CD4-positive, alpha-beta T cell (primary cell): ENCODE measurements at places on chromosomes 13 and 19.

DNA sequence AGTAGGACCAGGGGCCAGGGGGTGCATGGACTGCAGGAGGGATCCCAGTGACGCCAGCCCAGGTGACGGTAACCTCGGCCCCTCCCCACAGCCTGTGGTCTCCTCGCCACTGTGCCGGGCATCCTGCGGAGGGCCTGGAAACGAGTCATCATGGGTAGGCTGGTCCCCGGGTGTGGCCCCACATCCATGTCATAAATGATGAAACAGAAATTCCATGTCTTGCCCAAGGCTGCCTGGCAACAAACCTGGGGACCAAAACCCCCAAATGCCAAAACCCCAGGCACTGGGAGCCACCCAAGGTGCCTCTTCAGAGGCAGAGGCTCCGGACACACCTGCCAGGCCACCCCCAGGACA is 20.9 kb downstream of the MAP2K2 start:
- peak; percentile 13 for DNase-seq

DNA sequence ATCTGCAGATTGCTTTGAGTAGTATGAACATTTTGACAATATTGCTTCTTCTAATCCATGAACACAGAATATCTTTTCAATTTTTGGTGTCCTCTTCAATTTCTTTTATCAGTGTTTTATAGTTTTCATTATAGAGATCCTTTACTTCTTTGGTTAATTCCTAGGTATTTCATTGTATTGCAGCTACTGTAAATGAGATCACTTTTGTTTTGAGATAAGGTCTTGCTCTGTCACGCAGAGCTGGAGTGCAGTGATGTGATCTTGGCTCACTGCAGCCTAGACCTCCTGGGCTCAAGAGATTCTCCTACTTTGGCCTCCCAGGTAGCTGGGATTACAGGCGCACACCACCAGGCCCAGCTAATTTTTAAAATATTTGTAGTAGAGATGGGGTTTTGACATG is 9.8 kb downstream of the CYP2A7 start:
- no peak for DNase-seq

- no peak for DNase-seq
Measured at GRCh38 chr19:2110822-2111221, 14.1 kb downstream of the IZUMO4 start.

GRCh38 chr19:50290011-50290410 is 39.2 kb downstream of the KCNC3 start:
- DNase-seq: no peak

GRCh38 chr13:31717583-31717982 is 21.7 kb upstream of the RXFP2 start:
- DNase-seq: no peak

- no peak for DNase-seq
Measured at GRCh38 chr13:113502686-113503085, 12.2 kb upstream of the DCUN1D2 start.

DNA sequence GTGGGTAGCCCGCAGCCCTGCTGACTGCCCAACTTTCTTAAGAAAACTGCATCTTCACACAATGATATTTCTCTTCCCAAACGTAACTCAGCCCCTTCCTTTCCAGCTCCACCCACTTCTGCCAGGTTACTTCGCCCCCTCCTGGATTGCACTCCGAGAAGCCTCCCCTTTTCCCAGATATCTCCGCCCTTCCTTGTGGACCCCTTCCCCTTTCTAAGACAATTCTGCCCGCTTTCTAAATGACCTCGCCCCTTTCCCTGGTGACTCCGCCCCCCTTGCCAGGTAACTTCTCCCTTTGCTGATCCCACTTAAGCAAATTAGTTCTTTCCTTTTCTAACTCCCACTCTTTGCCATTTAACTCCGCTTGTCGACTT is 2.6 kb downstream of the VSIG10L start:
- no peak for DNase-seq

DNA sequence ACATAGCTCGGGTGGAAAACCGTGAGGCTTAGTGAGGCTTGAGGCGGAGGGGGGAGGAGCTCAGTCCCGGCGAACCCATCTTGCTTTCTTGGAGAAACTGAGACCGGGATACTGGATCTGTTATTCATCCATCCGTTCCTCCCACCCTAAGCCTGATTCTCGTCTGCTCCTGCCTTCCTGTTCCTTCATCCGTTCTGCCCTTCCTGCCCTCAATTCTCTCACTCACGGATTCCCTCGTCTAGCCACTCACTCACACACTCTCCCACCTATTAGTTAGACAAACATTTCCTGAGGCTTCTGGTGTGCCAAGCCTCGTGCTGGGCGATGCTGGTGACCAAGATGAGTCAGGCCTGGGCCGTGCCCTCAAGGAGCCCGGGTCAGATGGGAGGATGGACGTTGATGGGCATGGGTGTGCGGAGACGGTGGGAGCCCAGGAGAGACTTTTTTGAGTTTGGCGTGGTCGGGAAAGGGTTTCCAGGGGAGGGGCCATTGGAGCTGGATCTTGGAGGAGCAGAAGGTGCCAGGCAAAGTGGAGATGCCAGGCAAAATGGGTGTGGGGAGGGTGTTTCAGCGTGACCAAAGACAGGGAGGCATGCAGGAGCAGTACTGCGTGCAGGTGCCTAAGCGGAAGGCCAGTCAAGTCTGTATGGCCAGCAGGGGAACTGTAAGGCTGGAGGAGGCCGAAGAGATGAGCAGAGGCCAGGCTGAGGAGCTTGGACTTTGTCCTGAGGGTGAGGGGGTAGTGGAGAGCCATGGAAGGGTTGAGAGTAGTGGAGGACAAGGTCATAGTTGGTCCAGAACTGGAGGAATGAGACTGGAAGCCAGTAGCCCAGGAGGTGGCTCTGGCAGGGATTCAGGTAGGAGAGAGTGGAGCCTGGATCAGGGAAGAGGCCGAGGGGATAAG is 7.4 kb upstream of the CNFN start:
- no peak for DNase-seq

DNA sequence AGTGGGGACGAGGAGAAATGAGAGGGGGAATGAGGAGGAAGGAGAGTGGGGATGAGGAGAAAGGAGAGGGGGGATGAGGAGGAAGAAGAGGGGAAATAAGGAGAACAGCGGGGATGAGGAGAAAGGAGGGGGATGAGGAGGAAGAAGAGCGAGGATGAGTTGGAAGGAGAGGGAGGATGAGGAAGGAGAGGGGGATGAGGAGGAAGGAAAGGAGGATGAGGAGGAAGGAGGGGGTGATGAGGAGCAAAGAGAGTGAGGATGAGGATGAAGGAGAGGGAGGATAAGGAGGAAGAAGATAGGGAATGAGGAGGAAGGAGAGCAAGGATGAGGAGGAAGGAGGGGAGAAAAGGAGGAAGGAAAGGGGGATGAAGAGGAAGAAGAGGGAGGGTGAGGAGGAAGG is 14.0 kb upstream of the VSTM2B start:
- no peak for DNase-seq

GRCh38 chr19:39858541-39858940 is 12.4 kb upstream of the FBL start:
- peak; percentile 91 for DNase-seq

DNA sequence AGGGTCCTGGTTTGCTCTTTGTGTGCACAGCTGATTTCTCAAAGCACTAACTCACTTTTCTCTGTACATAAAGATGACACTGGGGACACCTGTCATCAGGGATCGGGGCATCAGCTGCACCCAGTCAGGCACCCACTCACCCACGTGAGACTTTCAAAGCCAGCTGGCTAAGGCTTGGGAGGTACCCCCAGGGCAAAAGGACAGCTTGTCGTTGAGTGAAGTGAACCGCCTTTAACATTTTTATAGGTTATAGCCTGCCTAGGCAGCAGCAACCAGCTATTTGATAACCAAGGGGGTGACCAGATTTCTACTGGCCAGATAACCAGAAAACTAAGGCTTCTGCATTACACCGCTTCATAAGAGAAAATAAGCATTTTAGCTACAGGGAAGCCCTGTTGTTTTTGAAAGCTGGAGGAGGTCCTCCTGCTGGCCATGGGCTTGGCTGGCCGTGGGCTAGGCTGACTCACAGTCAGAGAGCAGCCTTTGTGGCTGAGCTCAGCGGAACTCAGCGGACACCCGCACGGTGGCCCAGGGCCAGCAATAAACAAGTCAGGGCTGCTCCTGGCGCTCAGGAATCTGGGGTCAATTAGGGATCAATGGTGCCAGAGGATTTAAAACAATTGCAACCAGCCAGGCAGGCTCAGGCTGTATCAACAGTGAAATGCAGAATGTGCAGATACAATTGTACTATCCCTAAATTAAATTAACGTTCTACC is 57.1 kb downstream of the ALOX5AP start:
- no peak for DNase-seq

DNA sequence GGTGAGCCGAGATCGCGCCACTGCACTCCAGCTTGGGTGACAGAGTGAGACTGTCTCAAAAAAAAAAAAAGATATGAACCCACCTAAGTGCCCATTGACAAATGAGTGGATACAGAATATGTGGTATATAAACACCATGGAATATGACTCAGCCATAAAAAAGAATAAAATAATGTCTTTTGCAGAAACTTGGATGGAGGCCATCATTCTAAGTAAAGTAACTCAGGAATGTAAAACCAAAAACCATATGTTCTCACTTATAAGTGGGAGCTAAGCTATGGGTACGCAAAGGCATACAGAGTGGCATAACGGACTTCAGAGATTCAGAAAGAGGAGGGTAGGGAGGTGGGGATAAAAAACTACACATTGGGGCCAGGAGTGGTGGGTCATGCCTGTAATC is 29.5 kb downstream of the PLA2G4C start:
- no peak for DNase-seq

- no peak for DNase-seq
Measured at GRCh38 chr13:43579321-43579720, 207.5 kb downstream of the ENOX1 start.

- DNase-seq: no peak
Measured at GRCh38 chr19:46116121-46116520, 8.4 kb downstream of the IGFL3 start.

DNA sequence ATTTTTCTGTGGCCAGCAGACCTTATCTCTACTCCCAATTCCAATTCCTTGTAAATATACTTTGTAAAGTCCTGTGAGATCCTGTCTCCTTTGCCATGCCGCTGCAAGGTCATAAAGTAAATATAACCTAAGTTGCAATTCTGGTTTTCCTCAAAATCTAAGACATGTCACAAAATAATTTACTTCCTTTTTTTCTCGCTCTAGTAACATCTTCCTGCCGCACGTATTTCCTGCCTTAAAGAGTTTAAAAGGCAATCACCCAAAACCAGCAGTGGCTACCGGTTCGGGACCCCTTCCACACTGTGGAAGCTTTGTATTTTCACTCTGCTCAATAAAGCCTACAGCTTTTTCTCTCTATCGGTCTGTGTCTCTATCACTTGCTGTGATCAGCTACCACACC is 832.0 kb upstream of the SLITRK5 start:
- no peak for DNase-seq
